Right renal pelvis (tissue), 4 donors: ENCODE measurements at places on chromosomes 1 and 21. TPM values are rescaled to one million over a fixed set of nuclear protein-coding genes. Genes with fewer than 3 reads are reported as not detected.

DNA sequence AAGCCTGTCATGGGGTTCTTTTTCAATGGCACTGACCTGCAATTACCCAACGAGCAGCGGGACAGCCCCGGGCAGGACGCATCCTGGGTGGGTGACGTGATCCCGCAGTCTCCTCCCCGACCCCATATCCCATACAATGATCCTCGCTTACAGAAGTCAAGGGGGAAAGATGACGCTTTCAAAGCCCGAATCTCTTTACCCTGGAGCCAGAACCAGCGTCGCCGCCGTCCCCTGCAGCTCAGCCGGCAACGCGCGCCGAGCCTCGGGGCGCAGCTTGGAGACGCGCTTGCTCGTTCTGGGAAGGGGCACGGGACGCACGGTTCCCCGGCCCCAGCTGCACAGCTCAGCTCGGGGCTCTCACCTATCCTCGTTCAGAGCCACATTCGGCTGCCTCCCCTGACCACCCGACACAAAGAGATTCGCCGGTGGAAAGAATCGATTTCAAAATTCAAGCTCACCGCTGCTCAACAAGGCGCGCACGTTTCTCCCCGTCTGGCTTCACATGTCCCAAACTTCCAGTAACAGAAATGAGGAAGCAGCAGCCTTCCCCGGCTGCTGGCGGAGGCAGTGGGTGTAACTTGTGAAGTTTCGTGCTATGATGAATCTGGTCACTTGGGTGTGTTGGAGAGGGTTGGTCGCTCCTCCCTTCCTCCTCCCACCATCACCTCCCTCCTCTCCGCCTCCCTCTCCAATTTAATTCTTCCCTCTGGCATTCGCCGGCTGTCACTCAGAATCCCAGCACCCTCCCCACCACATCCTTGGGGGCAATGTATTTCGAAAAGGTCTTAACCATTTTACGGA is at the start of gene TIAM1:
TSS of gene TIAM1 (minus strand) at position 582 of the 801 bp plus-strand sequence. CDS start 77,289 bp downstream, outside the sequence.
- DNase-seq, result no peak

DNA sequence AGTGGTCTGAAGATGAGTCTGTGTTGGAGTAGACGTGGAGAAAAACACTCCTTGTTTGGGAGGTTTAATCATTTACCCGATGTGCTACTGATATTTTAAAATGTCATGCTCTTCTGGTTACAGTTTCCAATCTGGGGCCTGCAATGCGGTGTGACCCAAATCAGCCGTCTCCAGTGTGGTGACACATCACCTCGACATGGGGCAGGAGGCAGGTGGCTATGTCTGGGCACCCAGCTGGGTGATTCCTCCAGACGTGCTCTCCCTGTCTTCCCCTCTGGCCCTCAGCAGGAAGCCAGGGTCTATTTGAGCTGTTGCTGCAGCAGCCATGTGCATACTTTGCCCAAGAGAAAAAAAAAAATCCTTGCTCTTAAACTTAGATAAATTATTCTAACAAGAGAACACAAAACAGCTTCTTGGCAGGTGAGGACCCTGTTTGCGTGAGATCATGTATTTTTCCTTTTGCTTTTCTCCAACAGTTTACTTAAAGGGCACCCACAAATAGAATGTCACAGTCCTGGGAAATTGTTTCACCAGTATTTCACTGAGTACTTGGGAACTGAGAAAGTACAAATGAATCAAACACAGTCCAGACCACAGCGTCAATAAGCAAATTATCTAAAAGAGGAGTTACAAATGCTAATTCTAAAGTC is 38.9 kb upstream of the MAP10 start:
- DNase-seq, result no peak

GRCh38 chr1:222090103-222090502 is 348.2 kb upstream of the DUSP10 start:
- DNase-seq, result no peak

DNA sequence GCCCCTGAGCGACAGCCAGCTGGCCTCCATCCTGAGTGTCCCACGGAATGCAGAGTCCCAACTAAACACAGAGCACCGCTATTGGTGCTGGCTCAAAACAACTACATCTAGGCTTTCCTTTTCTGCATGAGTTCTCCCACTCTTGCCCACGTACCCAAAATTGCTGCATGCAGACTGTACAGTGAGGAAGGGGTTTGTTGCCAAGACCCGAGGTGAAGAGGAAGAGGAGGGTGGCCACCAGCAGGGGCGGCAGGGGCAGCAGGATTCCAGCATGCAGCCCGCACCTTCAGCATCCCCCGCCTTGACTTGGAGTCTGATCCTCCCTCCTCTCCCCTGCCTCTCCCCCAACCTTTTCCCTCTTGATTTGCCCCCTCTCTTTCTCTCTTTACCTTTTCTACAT is 8.0 kb downstream of the S100A9 start:
- DNase-seq, result no peak

- no peak for DNase-seq
These were observed 155.7 kb upstream of the FAM78B start for GRCh38 chr1:166322470-166322869.

DNA sequence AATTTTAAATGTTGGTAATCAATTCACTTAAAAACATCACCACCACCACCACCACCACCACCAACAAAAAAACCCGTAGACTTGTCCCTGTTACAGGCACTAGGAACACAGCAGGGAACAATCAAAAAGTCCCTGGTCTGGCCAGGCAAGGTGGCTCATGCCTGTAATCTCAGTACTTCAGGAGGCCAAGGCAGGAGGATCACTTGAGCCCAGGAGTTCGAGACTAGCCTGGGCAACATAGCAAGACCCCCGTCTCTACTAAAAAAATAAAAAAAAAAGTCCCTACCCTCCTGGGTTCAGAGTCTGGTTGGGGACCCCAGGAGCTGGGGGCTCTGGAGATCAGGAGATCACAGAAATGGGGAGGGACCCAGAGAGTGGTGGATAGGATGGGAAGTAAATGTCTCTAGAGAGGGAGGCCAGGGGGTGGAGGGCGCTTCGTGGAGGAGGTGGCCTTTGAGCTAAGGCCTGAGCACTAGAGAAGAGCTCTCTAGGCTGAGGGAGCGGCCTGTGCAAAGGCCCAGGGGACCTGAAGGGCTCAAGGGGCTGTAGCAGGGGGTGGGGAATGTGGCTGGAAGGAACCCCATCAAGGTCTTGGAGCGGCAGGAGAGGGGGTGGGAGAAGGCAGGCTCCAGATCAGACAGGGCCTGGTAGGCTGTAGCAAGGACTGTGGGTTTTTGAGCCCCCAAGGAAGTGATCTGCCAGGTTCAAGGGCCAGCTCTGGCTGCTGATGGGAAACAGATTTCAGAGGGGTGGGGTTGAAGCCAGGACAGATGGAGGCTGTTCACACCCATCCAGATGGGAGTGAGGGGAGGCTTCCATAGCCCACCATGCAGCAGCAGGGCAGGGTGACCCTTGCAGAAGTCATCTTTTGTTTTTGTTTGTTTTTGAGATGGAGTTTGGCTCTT is 24.8 kb upstream of the VPS13D start:
- DNase-seq, result no peak

Gene ECE1
- polyA plus RNA-seq, result 51.3 TPM

Gene ACAP3
- 38.7 TPM for polyA plus RNA-seq
